ENCODE measurements at places on chromosomes 7 and 10. TPM values are rescaled to one million over a fixed set of nuclear protein-coding genes. Genes with fewer than 3 reads are reported as not detected.

The CLEC5A gene
- total RNA-seq, result 3.3 TPM

The NDUFB2 gene
- total RNA-seq, result 87.5 TPM

The AGAP9 gene
- total RNA-seq, result 5.6 TPM

The CCDC201 gene
- not detected for total RNA-seq

The TFEC gene
- total RNA-seq, result not detected

The ZSWIM8 gene
- total RNA-seq, result 33.3 TPM

The HOXA6 gene
- 1.3 TPM for total RNA-seq

The INHBA gene
- total RNA-seq, result 5.3 TPM

The LIPM gene
- total RNA-seq, result not detected

The HTR5A gene
- not detected for total RNA-seq

GRCh38 chr10:121927841-121928527 lies at the start of gene ATE1:
TSS of gene ATE1 (minus strand) at chr10:121928031. CDS start at chr10:121927949, 82 bp downstream.
- no peaks in the 10 kb centered on the region for H3K27me3 ChIP-seq
- no peaks in the 10 kb centered on the region for H3K36me3 ChIP-seq
- H3K27ac ChIP-seq, result peak within 1 kb of the TSS; percentile 95
- H3K4me1 ChIP-seq, result peaks cover 6% of the 10 kb centered on the region
- H3K4me3 ChIP-seq, result peak within 1 kb of the TSS; percentile 98
- DNase-seq, result peak; percentile 34

GRCh38 chr7:107615910-107616680 lies 36.0 kb downstream of the BCAP29 start:
- H3K36me3 ChIP-seq, result peaks cover 72% of the 10 kb centered on the region
- no peak overlapping the region for H3K4me3 ChIP-seq
- H3K4me1 ChIP-seq, result no peaks in the 10 kb centered on the region

GRCh38 chr10:99080275-99080945 lies 155.2 kb downstream of the HPSE2 start:
- H3K27me3 ChIP-seq, result no peaks in the 10 kb centered on the region
- DNase-seq, result no peak
- H3K4me1 ChIP-seq, result no peaks in the 10 kb centered on the region
- H3K27ac ChIP-seq, result no peak overlapping the region
- no peak overlapping the region for H3K4me3 ChIP-seq

DNA sequence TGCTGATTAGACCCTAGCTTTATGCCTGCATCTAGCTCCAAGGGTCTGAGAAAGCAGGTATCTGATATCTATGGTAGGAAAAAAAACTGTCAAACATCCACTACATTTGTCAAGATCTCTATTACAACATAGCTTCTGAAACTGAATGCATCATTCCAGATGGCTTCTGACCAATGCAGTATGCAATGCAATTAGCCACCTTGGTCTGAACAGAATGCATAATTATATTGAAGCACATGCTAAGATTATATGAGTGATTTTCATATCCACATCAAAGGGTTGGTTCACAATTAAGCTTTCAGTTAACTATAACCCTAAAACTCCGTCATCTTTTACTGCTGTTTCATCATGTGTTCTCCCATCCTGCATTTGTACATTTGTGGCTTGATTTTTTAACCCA lies 271.4 kb downstream of the POLR1F start:
- no peaks in the 10 kb centered on the region for H3K27me3 ChIP-seq
- H3K36me3 ChIP-seq, result no peaks in the 10 kb centered on the region
- no peak for DNase-seq
- no peaks in the 10 kb centered on the region for H3K4me1 ChIP-seq
- H3K27ac ChIP-seq, result no peak overlapping the region

DNA sequence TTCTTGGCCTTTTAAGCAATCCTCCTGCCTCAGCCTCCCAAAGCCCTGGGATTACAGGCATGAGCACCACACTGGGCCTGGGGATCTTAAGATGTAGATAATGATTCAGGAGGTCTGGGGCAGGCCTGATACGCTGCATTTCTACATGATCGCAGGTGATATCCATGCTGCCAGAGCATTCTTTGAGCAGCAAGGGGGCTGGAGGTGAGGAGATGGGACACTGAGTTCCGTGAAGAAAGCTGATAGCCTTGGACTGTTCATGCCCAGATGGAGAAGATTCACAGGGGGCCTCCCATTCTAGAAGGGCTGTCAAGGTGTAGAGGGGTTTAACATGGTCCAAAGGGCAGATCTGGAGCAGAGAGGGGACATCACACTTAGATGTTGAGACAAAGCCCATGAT lies 480.3 kb downstream of the RPS24 start:
- no peak for DNase-seq
- H3K27me3 ChIP-seq, result no peaks in the 10 kb centered on the region
- H3K27ac ChIP-seq, result no peak overlapping the region
- H3K4me1 ChIP-seq, result peaks cover 11% of the 10 kb centered on the region
- H3K4me3 ChIP-seq, result no peak overlapping the region

DNA sequence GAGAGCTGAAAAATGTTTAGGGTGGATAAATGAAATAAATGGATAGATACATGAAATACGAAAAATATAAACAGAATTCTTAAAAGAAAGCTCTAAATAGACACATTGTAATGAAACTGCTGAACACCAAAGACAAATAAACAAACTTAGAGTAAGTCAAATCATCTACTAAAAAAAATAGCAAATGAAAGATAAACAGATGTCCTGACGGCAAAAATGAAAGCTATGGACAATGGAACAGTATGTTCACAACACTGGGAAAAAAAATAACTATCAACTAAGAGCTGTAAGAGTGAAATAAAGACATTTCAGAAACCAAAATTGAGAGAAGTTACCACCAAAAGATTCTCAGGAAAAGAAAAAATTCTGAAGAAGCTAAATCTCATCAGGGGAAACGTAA lies 106.1 kb downstream of the SGMS1 start:
- H3K27ac ChIP-seq, result peak overlapping the region; percentile 2
- H3K4me1 ChIP-seq, result peaks cover 36% of the 10 kb centered on the region
- no peak for DNase-seq
- no peaks in the 10 kb centered on the region for H3K36me3 ChIP-seq
- no peak overlapping the region for H3K4me3 ChIP-seq

DNA sequence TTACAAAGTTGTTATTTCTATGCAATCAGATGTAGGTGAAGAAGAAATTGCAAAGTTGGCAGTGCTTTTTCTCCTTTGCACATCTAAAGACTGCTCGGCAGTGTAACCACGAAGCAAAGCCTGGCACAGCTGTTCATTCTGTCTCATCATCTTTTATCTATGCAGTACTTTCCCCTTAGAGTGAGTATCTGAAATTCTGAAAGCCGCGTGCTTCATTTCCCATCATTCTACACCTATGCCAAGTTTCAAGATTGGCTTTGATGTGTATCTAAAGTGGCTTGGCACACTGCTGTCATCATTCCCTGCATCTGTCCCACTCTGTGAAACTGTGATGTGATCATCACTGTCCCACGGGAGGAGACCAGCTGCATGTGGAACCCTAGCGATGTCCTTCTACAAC lies 15.2 kb downstream of the SOSTDC1 start:
- H3K27me3 ChIP-seq, result no peaks in the 10 kb centered on the region
- no peaks in the 10 kb centered on the region for H3K4me1 ChIP-seq
- H3K27ac ChIP-seq, result no peak overlapping the region
- no peak for DNase-seq

DNA sequence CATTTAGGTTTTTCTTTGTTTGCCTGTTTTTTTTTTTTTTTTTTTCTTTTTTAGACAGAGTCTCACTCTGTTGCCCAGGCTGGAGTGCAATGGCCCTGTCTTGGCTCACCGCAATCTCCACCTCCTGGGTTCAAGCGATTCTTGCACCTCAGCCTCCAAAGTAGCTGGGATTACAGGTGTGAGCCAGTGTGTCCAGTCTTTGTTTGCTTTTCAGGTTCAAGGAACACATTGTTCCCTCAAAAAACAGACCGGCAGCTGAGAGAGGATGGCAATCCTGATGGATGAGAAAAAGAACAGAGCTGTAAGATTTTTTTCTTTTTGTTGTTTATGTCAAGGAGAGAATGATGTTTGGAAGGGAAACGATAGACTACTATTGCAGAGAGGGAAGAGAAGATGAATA lies 23.3 kb upstream of the RHOBTB1 start:
- H3K27ac ChIP-seq, result no peak overlapping the region
- H3K4me3 ChIP-seq, result no peak overlapping the region
- H3K27me3 ChIP-seq, result no peaks in the 10 kb centered on the region

- H3K27ac ChIP-seq, result no peak overlapping the region
- no peak overlapping the region for H3K4me3 ChIP-seq
- no peaks in the 10 kb centered on the region for H3K4me1 ChIP-seq
- no peak for DNase-seq
- H3K36me3 ChIP-seq, result no peaks in the 10 kb centered on the region
Observed at GRCh38 chr7:38728145-38728544, 97.0 kb upstream of the AMPH start.

- peak overlapping the region; percentile 57 for H3K27ac ChIP-seq
- no peaks in the 10 kb centered on the region for H3K27me3 ChIP-seq
- H3K4me1 ChIP-seq, result peaks cover 42% of the 10 kb centered on the region
Observed at GRCh38 chr10:14658331-14659127, 116.2 kb downstream of the FAM107B start.

GRCh38 chr10:109726473-109726872 lies 196.8 kb downstream of the XPNPEP1 start:
- H3K27ac ChIP-seq, result no peak overlapping the region
- no peaks in the 10 kb centered on the region for H3K27me3 ChIP-seq
- no peaks in the 10 kb centered on the region for H3K4me1 ChIP-seq
- DNase-seq, result no peak

DNA sequence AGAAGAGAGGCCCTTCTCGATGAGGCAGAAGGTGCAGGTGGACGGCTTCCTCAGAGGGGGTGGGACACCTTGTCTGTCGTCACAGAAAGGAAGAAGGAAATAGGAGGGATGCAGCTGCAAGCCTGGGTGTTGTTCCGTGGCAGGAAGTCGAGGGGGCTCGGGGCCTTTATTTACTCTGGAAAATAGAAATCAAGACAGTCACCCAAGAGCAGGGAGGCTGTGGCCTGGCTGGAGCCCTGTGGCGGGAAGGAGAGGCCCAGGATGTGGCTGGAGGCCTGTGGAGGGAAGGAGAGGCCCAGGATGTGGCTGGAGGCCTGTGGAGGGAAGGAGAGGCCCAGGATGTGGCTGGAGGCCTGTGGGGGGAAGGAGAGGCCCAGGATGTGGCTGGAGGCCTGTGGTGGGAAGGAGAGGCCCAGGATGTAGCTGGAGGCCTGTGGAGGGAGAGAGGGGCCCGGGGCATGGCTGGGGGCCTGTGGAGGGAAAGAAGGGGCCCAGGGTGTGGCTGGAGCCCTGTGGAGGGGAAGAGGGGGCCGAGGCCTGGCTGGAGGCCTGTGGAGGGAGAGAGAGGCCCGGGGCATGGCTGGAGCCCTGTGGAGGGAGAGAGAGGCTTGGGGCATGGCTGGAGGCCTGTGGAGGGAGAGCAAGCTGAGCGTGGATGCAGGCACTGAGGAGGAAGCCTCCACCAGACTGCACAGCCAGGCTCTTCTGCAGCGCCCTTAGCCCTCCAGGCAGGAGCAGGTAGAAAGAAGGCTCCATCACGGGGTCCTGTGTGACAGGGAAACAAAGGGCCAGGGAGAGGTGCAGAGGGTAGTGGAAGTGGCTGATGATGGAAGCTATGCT lies 97.3 kb upstream of the SFMBT2 start:
- no peaks in the 10 kb centered on the region for H3K4me1 ChIP-seq
- H3K36me3 ChIP-seq, result no peaks in the 10 kb centered on the region
- H3K27ac ChIP-seq, result no peak overlapping the region
- no peak for DNase-seq
- H3K27me3 ChIP-seq, result no peaks in the 10 kb centered on the region

GRCh38 chr10:34907743-34908430 lies 92.8 kb upstream of the PARD3 start:
- no peaks in the 10 kb centered on the region for H3K27me3 ChIP-seq
- no peaks in the 10 kb centered on the region for H3K36me3 ChIP-seq
- H3K4me3 ChIP-seq, result no peak overlapping the region
- no peak overlapping the region for H3K27ac ChIP-seq
- no peak for DNase-seq
- peaks cover 19% of the 10 kb centered on the region for H3K4me1 ChIP-seq

GRCh38 chr7:127514499-127514898 lies 70.9 kb downstream of the GCC1 start:
- H3K4me3 ChIP-seq, result no peak overlapping the region
- H3K27me3 ChIP-seq, result no peaks in the 10 kb centered on the region
- no peaks in the 10 kb centered on the region for H3K4me1 ChIP-seq

- no peak for DNase-seq
- H3K4me3 ChIP-seq, result peak overlapping the region; percentile 3
Observed at GRCh38 chr10:63573068-63573697, 52.0 kb downstream of the REEP3 start.

DNA sequence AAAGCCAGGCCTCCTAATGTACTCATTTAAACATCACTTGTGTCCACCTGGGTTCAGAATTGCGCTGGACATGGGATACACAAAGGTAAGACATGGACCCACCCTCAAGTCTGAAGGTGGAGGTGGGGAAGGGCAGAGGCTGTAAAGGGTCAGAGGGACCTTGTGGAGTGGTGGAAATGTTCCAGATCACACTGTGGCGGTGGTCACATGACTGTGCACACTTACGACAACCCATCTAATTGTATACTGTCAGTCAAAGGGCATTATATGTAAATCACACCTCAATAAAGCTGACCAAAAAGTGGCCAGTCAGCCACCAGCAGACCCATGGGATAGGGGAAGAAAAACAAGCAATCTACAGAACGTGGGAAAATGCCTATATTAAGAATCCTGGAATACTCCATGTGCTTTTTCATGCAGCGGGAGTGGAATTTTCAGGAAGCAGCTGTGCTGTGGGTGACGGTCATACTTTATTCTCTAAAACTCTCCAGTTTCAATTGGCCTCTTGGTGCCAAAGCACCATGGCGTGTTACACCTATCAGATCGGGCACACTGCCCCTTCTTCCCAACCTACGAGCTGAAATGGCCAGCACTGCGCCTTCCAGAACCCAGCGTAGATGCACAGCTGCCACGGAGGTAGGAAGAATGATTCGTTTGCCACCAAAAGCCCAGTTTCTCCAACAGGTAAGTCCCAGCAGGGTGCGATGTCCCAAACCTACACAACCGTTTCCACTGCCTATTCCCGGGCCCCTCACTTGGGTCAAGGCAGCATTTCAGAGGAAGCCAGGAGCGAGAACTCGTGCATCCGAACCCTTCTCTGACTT lies 69.8 kb downstream of the PRKAG2 start:
- H3K27ac ChIP-seq, result peak overlapping the region; percentile 79
- H3K4me1 ChIP-seq, result peaks cover 12% of the 10 kb centered on the region

Data from esophagus squamous epithelium (tissue), 5 donors.